Stimulated activated CD4-positive, alpha-beta T cell treated with anti-CD3 and anti-CD28 coated beads, Interleukin-1b, Interleukin-23, amount 100 ng/mL, for 4 hours (primary cell): ENCODE measurements at places on chromosomes 1 and 21.

- DNase-seq: no peak
Observed at GRCh38 chr1:209895709-209896108, 42.3 kb upstream of the SYT14 start.

- DNase-seq: no peak
Observed at GRCh38 chr1:11913291-11913690, 12.9 kb downstream of the KIAA2013 start.

DNA sequence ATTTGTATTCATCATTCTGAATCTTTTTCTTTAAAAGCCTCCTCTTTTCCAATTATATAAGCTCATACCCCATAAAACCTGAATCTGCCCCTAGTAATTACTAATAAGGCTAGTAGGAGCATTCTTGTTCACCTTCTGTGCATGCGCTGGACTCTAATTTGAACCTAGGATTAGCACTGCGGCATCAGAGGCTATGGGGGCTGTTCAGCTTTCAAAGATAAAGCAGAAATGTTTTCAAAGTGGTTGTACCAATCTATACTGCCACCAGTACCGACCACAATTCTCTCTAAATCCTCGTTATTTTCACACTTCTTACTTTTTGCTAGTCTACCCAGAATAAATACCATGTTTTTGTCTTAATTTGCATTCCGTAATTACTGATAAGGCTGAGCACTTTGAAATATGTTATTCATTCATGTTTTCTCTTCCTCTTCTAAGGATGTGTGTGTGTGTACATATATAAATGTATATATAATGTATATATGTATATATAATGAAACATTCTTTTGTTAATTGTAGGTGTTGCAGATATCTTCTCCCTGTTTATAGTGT is 1.6 kb upstream of the DDX59 start:
- no peak for DNase-seq

- DNase-seq: no peak
Observed at GRCh38 chr21:35375115-35375514, 326.0 kb upstream of the RUNX1 start.

DNA sequence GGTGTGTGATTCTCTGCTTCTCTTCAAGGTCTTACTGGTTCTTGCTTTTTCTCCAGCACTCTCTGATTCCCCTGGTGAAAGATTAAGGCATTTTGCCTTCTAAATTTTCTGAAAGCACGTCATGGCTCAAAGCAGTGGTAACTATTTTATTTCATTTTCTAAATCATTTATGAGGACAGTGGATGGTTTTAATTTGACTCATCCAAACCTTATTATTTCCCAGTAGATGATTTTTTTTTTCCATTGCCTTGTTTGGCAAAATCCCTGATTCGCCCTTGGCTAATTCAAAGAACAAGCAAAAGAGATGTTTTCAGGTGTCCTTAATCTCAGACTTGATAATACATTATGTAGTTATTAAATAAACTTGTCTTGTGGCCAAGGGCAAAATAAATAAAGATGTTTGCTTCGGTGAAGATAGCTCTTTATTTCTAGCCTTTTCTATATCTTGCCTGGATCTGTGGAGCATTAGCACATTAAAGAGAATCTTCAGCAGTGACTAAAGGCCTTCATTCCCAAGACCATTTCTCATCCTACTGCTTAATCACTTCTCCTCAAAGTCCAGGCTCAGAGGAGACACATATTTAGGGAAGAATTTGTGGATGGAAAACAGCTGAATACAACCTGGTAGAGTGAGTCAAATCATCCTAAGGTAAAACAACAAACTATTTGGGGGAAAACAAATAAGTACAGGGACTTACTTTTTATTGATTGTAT is 359.8 kb downstream of the DUSP10 start:
- DNase-seq: no peak
